ENCODE measurements at places on chromosomes 3 and 15.

- DNase-seq: no peak
Measured at GRCh38 chr15:59369597-59369996, 3.1 kb downstream of the MYO1E start.

GRCh38 chr3:277873-278272 is 81.3 kb downstream of the CHL1 start:
- DNase-seq: no peak

GRCh38 chr15:31283043-31283442 is 43.6 kb upstream of the KLF13 start:
- peak; percentile 12 for DNase-seq

- no peak for DNase-seq
Measured at GRCh38 chr15:67855842-67856241, 16.0 kb upstream of the RNU6-1 start.

DNA sequence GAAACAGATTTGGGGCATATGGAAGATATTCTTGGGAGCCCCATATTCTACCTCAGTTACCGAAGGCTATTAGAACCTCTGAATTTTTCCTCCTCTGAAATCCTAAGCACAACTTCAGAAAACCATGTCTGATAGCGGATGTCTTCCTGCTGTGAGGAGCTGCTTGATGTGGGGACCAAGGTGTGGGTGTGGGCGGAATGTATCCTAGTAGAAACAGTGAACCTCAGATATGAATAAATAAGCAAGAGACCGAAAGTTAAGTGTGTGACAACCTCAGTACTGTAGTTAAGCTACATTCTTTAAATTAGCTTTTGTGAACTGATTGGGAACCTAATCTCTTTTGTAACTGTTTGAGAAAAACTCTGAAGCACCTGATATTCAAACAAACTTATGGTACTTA is 46.9 kb downstream of the SENP2 start:
- no peak for DNase-seq

- DNase-seq: no peak
Measured at GRCh38 chr3:58422756-58423325, 10.8 kb downstream of the PDHB start.

DNA sequence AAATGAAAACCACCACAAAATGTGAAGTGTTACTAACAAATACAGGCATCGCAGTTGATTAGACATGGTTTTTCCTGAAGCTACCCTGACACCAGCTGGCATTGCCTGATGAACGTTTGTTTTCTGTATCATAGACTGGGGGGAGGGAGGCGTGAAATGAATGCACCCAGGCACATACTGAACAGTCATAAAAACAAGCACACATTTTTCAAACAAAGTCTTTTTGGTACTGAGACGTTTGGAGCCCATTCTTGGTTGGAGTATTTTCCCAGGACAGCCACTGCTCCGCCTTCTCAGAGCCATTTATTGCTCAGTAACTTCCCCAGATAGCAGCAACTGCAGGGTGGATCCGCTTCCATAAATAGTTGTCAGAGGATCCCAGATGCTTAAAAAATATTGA is 52.4 kb downstream of the KLF13 start:
- no peak for DNase-seq

- no peak for DNase-seq
Measured at GRCh38 chr15:99343208-99343607, 91.9 kb downstream of the LRRC28 start.

GRCh38 chr15:98330258-98330657 is 318.1 kb upstream of the IGF1R start:
- no peak for DNase-seq

DNA sequence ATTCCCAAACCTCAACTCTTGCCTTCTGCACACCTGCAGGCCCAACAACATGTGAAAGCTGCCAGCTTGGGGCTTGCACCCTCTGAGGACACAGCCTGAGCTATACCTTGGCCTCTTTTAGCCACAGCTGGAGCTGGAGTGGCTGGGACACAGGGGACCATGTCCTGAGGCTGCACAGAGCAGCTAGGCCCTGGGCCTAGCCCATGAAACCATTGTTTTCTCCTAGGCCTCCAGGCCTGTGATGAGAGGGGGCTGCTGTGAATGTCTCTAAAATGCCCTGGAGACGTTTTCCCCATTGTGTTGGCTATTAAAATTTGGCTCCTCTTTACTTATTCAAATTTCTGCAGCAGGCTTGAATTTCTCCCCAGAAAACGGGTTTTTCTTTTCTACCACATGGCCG is 7.2 kb downstream of the ZKSCAN7 start:
- DNase-seq: no peak

DNA sequence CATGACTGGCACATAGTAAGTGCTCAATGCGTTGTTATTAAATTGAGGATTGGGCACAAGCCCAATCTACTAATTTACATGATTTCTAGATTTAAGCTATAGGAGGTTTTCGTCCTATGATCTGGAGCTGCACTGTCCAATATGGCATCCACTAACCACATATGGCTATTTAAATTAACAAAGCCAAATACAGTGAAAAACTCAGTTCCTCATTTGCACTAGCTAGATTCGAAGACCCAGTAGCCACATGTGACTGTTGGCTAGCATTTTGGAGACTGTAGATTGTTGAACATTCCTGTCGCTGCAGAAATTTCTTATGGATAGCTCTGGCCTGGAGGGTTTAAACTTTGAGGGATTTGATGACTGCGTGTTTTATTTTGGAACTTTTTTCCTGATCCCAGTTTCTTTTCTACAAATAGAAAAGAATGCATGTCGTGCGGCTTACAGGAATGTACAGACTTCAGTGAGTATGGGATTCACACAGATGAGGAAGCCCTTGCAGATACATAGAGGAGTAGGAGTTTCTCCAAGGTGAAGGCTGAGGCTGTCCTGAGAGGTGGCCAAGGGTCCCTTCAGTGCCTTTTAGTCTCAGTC is 82.8 kb downstream of the SLCO3A1 start:
- no peak for DNase-seq

- DNase-seq: peak; percentile 61
Measured at GRCh38 chr3:57164217-57164656, 916 bp downstream of the IL17RD start.

DNA sequence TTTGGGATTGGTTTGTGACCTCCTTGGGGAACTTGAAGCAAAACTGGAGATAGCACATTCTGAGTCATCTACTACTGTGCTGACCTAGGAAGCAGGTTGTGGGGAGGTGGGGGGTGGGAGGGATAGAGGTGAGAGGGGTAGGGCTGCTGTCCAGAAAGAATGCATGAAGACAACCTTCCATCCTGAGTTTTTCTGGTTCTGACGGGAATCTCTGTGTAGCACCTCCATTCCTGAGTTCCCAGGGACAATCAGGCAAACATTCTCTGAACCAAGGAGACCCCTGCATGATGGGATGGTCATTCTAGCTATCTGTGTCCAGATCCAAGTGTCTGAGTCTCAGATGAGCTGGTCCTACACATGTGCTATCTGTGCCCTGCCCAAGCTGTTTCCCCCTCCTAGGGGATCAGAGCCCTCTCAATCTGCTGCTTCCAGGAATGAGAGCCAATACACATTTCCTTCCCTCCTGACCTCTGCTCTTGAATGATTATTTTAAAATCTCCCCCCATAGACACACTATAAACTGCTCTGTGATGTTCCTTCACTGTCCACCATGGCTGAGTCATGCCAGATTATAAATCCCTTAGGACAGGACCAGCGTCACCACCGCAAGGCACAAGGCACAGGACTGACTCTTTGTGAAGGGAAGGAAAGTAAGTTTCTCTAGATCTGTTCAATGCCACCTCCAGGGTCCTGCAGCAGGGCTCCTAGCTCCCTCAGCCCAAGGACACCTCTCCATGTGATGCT is 2.2 kb upstream of the CD276 start:
- DNase-seq: no peak

DNA sequence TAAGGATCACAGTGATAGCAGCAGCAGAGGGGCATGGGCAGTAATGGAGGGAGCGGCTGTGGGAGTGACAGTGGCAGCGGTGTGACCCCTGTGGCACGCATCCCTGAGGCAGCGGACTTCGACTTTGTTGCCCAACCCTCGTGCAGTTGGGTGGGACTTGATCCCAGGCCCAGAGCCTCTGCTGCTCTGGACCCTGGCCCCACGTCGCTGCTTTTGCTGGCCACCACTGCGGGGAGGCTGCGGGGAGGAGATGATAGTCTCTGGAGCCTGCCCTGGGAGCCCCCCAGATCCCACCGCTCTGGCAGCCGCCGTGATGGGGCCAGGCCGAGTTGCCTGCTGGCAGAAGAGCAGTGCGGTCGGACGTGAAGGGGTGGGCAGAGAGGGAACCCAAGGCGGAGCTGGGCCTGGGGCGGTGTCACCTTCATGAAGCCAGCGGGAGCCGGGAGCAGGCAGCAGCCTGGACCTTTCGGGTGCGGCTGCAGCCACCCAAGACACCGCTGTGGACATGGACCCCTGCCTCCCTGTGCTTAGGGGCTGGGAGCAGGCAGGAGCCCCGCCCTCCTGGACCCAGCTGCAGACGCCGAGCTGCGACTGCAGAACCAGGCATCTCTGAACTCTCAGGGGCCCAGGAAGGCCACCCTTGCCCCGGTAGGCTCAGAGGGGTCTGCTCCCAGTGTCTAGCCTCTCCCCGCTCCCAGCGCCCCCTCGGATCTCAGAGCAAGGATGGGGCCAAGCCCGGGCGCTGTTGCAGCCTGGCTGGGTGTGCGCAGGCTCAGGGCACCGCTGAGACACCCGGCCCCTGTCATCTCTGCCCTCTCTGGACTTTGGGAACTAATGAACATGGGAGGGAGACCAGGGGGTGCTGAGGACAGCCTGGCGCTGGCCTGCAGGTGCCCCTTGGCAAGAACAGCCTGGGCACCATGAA is 38.3 kb downstream of the COMMD2 start:
- no peak for DNase-seq

DNA sequence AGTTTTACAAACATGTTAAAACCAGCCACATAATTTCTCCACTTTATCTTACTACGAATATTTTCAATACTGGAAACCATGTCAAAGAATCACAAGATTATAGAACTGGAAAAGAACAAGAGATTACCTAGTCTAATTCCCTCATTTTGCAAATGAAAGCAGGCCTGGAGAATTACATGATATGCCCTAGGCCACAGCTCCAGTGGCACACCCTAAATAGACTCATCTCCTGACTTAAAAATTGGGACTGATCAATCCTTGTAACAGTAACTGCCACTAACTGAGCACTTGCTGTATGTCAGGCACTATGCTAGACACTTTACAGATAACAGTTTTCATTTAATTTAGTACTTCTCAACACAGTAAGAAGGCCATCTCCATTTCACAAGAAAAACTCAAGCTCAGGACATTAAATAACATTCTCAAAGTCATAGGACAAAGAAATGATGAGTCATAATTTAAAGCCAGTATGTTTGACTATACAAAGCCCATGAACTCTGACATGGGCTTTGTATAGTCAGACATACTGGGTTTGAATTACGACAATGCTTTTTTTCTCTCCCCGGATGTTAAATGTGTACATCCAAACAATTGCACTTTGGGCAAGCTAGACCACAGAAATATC is 9.4 kb downstream of the IGSF11 start:
- no peak for DNase-seq

DNA sequence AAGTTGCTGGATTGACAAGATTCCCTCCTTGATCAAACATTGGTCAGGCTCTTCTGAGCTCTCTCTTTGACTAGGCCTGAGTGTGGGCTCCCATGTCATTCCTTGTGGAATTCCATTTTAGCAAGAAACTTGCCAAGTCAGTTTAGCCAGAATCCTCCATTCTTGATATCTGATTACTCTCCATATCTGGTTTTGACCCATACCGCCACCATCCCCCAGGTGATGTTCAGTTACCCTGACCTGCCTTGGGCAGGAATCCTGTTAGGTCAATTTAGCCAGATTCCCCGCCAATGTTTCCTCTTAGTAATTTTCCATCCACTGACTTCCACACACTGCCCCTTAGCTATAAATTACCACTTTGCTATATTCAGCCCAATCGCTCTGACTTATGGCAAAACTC is 1.0 kb upstream of the PCCB start:
- DNase-seq: no peak

GRCh38 chr15:31382713-31383045 is 56.0 kb downstream of the KLF13 start:
- no peak for DNase-seq

DNA sequence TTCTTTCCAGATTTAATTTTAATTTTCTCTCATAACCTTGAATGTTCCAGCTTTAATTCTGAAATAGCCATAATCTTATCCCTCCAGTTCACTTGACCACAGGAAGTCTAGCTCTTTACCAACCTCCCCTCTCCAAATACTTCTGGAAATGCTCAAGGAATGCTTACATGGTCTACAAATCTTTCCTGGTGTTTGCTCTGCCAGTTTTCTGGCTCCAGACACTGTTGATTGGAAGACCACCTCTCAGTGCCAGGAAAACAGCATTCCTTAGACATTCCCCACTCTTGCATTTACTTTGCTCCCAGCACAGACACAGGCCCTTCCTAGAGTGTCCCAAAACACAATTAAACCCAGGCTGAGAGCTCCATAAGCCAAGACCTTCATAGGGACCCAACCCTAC is 98.6 kb downstream of the MESD start:
- DNase-seq: no peak
